Left kidney (tissue), 8 donors: ENCODE measurements at places on chromosomes 2 and 18. TPM values are rescaled to one million over a fixed set of nuclear protein-coding genes. Genes with fewer than 3 reads are reported as not detected.

DNA sequence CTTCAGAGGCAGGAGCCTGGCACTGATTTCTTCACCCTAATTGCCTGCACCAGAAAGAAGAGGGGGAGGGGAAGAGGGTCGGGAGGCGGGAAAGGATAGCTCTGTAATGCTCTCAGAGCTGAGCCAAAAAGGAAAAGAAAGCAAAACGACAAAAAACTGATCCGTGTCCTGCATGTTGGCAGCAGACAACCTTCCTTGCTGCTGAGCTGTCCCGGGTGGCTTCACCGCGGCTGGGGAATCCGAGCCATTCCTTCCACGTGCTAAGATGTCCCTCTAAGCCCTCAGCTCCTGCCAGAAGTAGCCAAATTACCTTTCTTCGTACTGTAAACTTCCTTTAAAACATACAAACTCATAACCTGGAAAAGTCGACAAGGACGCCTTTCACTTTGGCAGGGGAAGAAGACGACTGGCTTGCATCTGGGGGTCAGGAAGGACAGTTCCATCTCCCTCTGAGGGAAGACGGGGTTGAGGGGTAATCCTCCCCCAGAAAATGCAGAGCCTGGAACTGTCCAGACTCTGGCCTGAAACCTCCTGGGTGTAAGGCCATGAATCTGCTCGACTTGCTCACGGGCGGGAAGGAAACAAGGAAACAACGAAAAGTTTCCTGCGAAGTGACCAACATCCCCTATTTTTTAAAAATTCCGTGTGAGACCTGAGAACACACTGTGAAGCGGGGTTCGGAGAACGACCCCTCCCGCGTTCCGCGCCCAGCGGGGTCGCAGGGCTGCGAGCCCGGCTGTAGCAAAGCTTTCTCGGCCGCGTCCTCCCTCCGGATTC lies 7.7 kb downstream of the OTX1 start:
- DNase-seq = no peak

The CPO gene
- 1.7 TPM for polyA plus RNA-seq

DNA sequence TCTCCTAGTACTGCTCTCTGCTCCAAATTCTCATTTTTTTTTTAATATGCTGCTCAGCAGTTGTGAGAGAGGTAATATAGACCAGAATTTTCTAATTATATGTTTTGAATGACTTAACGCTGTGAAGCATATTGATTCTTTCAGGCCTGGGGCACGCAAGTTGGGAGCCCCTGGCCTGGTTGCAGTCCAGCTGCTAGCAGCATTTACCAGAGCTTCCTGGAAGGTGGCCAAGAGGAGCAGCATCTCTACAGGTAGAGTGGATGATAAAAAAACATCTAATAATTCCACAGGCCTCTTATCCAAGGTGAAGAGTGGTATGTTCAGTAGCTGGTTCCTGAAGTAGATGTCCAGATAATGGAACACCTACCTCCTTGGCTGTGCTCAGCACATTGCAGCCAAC lies 7.3 kb upstream of the UGP2 start:
- DNase-seq = no peak

The CFC1 gene
- not detected for polyA plus RNA-seq

The VIT gene
- polyA plus RNA-seq = 0.13 TPM

The FOXI3 gene
- 0.22 TPM for polyA plus RNA-seq

The OBSL1 gene
- polyA plus RNA-seq = 136 TPM

DNA sequence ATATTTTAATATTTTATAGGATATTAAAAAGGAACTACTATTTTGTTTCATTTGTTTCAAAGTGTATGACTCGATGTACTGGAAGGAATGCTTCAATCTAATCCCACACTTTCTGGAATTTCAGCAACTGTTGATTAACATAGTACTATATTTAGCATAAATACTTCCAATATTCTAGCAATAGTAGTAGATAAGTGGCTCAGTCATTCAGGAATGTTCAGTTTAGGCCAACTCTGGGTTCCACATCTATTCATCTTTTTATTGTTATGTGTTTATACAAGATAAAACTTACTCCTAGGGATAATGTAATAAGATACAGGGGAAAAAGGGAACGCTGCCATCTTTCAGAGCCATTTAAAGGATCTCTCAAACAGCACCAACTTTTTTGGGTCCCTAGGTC lies 22.3 kb upstream of the ORC2 start:
- no peak for DNase-seq

DNA sequence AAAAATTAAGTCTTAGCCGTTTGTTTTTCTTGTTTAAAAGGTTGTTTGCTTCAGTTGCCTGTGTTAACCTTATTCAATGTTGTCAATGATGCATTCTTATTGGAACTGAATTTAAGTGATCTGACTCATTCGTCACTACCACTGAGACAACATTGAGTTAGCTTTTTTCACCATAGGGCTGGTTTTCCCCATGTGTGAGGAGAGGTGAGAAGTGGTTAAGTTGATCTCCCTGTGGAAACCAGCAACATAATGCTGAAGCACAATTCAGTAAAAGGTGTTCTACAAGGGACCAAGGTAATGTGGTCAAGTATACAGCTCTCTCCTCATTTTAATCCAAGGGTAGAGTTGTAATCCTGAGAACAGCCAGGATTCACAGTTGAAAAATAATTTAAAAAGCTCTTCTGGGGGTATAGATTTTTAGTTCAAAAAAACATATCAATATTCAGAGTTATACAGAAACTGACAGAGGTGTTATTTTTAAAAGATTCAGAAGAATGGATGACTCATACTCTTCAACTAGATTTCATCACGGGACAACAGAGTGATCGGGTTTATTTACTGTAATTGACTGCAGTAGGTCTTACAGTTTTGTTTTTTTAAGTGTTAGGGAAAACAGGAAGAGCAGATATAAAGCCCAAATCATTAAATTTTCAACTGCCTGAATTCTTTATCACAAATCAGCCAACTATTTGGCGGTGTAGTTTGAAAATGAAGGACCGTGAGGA lies 12.6 kb downstream of the NOP58 start:
- no peak for DNase-seq

The RND3 gene
- 49.9 TPM for polyA plus RNA-seq

The SKA1 gene
- 10.0 TPM for polyA plus RNA-seq

- DNase-seq = no peak
These were observed 54.6 kb upstream of the BCL2L11 start for GRCh38 chr2:111066062-111066593.

DNA sequence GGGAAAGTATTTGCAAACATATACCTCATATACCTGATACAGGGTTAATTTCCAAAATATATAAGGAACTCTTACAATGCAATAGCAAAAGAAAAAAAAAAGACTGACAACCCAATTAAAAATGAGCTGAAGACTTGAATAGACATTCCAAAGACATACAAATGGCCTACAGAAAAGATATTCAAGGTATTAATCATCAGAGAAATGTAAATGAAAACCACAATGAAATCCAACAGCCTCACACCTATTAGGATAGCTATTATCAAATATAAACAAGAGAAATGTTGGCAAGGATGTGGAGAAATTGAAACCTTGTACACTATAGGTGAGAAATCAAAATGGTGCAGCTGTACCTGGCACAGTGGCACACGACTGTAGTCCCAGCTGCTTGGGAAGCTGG lies 25.7 kb downstream of the NR4A2 start:
- DNase-seq = no peak

DNA sequence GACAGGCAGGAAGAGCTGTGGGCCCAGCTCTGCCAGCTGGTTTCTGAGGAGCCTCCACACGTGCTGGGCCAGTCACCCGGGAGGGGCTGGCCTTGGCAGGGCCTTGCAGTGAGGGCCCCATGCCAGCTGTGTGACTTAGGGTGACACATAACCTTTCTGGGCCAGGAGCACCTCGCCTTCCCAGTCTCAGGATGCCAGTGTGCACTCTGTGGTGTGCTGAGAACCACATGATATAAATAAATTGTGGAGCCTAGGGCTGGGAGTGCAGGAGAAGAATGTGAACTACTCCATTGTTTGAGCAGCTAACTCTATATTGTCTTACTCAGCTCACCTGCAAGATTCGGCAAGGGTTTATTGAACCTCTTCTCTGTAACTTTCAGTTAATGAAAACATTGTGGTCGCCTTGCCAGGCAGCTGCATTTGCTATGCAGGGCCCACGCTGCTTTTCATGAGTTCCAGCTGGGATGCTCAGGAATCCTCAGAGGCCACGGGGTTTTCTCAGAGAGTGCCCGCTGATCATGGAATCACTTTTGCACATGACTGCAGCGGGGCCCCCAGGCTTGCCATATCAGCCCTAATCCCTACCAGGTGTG lies 222.3 kb downstream of the SH3RF3 start:
- no peak for DNase-seq

DNA sequence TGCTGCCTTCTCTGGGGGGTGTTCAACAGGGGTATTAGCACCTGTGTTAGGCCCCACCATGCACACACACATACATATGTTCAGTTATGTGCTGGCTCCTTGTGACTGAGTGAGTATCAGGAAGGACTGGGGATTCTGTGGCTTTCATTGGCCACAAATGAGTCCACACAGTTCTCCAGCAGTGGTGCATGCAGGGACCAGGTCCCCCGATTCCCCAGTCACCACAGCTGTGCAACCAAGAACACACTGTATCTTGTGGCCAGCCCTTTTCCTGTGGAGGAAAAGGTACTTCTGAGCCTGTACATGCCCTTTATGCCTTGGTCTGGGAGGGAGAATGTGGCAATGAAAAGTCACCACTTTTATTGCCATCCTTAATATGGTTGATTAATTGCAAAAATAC lies 74.9 kb upstream of the KLF7 start:
- no peak for DNase-seq

The FLACC1 gene
- polyA plus RNA-seq = 3.1 TPM

DNA sequence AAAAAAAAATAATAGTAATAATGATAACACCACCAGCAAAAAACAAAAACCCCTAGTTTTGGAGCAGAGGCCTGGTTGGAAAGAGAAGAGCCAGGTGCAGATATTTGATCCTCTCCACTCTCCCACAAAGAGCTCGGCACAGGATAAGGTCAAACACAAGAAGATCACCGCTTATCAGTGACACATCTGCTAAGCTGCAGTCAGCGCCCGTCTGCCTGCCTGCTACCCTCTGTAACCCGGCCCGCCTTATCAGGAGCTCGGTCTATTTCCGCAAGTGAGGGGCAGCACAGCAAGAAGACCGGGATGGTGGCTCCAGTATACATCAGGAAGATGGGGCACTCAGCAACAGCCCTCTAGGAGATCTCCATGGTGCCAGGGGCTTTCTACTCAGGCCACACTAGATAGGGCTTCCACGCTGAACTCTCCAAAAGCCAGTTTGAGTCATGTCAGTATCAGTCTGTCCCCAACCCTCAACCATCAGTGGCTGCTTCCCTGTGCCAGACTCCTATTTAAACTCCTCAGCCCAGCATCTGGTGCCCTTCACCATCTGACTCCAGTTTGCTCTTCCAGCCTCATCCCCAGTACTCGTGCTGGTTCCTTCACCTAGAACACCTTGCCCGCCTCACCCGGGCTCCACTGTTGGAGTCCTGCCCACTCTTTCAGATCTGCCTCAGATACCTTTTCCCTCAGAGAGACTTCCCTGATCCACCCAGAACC lies 67.3 kb upstream of the PPP1CB start:
- no peak for DNase-seq

The SPP2 gene
- polyA plus RNA-seq = not detected

DNA sequence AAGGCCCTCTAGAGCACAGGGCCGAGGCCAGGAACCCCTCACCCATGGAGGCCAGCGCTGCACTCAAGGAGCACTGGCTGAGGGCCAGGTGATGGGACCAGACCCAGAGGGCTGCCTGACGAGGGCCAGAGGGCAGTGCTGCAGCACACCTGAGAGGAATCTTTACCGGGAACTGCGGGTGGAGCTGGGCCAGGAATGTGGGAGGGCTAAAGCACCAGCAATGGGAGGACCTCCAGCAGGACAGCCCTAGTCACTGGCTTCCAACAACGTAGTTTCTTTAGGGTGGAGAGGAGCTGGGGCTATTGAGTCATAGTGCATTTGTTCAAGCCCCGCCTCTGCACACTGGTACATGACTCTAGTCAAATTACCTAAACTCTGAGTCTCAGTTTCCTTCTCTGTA lies 143.4 kb downstream of the TMEM17 start:
- DNase-seq = no peak

GRCh38 chr2:240149943-240150784 lies 9.7 kb upstream of the OTOS start:
- no peak for DNase-seq

DNA sequence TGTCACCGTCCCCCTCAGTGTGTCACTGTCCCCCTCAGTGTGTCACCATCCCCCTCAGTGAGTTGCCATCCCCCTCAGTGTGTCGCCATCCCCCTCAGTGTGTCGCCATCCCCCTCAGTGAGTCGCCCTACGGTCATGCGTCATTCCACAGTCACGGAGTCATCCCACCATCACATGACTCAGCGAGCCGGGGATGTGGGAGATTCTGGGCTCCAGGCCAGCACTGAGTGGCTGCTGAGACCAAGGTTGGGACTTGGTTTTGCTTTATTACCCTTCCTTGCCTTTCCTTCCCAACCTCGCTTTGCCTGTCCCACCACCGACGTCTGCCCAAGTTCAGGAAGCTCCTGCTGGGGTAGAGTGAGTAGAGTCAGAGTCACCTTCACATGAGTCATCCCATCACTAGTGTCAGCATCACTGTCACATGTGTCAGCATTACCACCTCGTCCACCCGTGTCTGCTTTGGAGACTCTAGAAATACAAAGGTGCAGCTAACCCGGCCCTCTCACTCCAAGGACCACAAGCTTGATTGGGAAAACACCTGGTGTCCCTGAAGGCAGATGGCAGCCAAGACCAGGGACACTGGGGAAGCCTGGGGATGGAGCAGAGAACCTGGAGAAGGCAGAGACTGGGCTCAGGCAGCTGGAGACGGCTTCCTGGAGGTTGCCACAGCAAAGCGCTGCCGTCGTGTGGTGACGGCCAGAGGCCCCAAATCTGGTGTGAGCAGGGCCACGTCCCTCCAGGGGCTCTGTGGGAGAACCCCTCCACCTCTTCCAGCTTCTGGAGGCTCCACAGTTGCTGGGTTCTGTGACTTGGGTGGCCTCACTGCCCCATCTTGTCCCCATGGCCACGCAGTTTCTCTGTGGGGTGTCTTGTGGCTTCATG lies 485.2 kb upstream of the SALL3 start:
- no peak for DNase-seq

- DNase-seq = no peak
These were observed 271.8 kb downstream of the ZNF521 start for GRCh38 chr18:25080211-25080610.

The MC5R gene
- polyA plus RNA-seq = 0.22 TPM

- DNase-seq = no peak
These were observed 9.2 kb downstream of the OXER1 start for GRCh38 chr2:42754776-42755140.

The HOXD1 gene
- polyA plus RNA-seq = 10.1 TPM

GRCh38 chr18:60898111-60898510 lies 435.1 kb upstream of the CDH20 start:
- DNase-seq = no peak

The DNAJC5G gene
- polyA plus RNA-seq = 2.0 TPM
